Tibial nerve (tissue), 4 donors: ENCODE measurements at places on chromosomes 11 and 22. TPM values are rescaled to one million over a fixed set of nuclear protein-coding genes. Genes with fewer than 3 reads are reported as not detected.

DNA sequence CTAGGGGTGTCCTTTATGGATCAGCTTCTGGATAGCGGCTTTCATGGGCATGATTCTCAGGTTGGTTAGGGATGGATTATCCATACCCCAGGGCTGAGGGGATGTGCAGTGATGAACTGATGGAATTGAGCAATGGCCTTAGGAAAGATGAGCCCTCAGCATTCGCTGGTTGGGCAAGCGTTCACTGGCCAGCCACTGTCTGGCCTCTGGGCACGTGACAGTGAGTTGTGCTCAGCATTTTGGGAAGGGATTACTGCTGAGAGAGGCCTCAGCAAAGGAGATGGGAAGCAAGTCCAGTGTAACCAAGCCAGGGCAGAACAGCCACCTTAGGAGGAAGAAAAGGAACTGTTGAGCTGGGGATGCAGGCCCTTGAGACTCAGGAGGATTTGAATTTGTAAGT is 17.4 kb downstream of the UBASH3B start:
- H3K4me3 ChIP-seq, result no peak overlapping the region
- H3K27ac ChIP-seq, result no peak overlapping the region
- H3K27me3 ChIP-seq, result no peaks in the 10 kb centered on the region

- H3K4me1 ChIP-seq, result no peaks in the 10 kb centered on the region
- no peak overlapping the region for H3K4me3 ChIP-seq
- peak; percentile 69 for DNase-seq
- H3K36me3 ChIP-seq, result no peaks in the 10 kb centered on the region
- no peaks in the 10 kb centered on the region for H3K27me3 ChIP-seq
These were observed 213.1 kb downstream of the INSC start for GRCh38 chr11:15327786-15328231.

- H3K4me1 ChIP-seq, result peaks cover 33% of the 10 kb centered on the region
- no peaks in the 10 kb centered on the region for H3K27me3 ChIP-seq
- H3K36me3 ChIP-seq, result no peaks in the 10 kb centered on the region
- H3K27ac ChIP-seq, result no peak overlapping the region
- DNase-seq, result no peak
These were observed 13.2 kb upstream of the AIFM3 start for GRCh38 chr22:20953668-20954500.

GRCh38 chr11:65915101-65915820 is 3.6 kb downstream of the C11orf68 start:
- no peaks in the 10 kb centered on the region for H3K27me3 ChIP-seq
- peak overlapping the region; percentile 95 for H3K27ac ChIP-seq
- no peak overlapping the region for H3K4me3 ChIP-seq
- H3K36me3 ChIP-seq, result no peaks in the 10 kb centered on the region

DNA sequence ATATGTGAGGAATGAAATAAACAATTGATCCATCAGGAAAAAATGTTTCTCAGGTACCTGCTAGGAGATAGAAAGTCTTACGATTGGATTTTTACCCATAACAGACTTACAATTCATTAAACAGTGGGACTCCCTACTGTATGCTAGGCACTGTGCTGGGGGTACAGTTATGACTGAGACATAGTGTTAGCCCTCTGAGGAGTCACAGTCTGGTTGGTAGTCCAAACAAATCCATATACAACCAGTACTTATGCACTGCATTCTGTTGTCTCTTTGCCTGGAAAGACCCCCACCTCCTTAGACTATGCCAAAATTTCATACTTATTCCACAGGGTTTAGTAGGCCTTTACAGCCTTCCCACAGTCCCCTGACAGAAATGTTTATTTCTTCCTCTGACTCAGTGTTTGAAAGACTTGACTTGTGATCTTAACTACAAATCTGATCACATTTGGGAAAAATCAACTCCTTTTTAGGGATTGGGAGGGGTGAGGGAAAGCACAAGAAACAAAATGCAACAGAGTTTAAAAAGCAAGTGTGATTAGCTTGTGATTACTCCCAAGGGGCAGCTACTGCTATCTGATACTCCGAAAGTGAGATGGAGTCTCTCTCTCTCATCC is 69.4 kb upstream of the HORMAD2 start:
- no peak overlapping the region for H3K4me3 ChIP-seq
- H3K27ac ChIP-seq, result no peak overlapping the region
- H3K4me1 ChIP-seq, result no peaks in the 10 kb centered on the region
- peaks cover 83% of the 10 kb centered on the region for H3K36me3 ChIP-seq
- H3K27me3 ChIP-seq, result no peaks in the 10 kb centered on the region
- no peak for DNase-seq

- H3K36me3 ChIP-seq, result no peaks in the 10 kb centered on the region
- H3K4me1 ChIP-seq, result no peaks in the 10 kb centered on the region
- H3K27me3 ChIP-seq, result no peaks in the 10 kb centered on the region
- DNase-seq, result no peak
These were observed 12.7 kb upstream of the POLD3 start for GRCh38 chr11:74579577-74580270.

Gene CD3E
- total RNA-seq, result 0.90 TPM

- DNase-seq, result no peak
- no peak overlapping the region for H3K27ac ChIP-seq
- no peaks in the 10 kb centered on the region for H3K27me3 ChIP-seq
- peaks cover 15% of the 10 kb centered on the region for H3K4me1 ChIP-seq
- peaks cover 5% of the 10 kb centered on the region for H3K36me3 ChIP-seq
These were observed 42.5 kb downstream of the CEP57 start for GRCh38 chr11:95832763-95833162.

DNA sequence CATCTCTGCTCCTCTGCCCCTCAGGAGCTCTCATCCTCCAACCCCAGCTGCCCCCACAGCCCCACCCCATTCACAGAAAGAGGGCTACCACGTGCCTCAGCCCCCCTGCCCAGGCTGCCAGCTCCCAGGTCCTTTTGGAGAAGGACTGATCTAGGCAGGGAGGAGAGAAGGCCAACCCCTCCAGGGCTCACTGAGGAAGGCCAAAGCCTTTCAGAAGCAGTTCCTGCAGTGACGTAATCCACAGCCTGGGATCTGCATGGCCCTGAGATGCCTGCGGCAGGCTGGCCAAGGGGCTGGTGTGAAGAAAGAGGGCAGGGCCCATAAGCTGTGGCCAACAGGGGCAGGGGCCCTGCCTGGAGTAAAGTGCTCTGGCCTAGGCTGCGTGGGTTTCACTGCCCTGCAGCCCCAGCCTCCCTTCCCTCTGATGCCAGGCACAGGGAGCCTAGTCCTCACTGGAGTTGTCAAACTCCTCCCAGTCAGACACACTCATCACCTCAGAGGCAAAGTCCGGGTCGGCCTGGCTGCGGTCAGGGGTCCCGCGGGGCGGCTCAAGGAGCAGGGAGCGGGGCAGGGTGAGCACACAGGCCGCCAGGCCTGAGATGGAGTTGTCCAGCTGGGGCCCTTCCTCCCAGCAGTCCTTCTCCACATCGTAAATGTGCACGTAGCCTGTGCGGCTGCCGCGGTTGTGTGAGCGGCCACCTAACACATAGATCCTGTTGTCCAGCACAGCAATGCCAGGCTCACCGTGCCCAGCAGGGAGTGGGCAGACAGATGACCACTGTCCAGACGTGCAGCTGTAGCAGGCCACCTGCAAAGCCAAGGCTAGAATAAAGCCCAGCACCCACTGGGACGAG is 4.2 kb upstream of the SCARF2 start:
- no peaks in the 10 kb centered on the region for H3K27me3 ChIP-seq
- DNase-seq, result no peak
- peaks cover 50% of the 10 kb centered on the region for H3K4me1 ChIP-seq
- H3K4me3 ChIP-seq, result no peak overlapping the region
- peaks cover 52% of the 10 kb centered on the region for H3K36me3 ChIP-seq

- no peaks in the 10 kb centered on the region for H3K27me3 ChIP-seq
- H3K27ac ChIP-seq, result no peak overlapping the region
- no peak overlapping the region for H3K4me3 ChIP-seq
- no peaks in the 10 kb centered on the region for H3K4me1 ChIP-seq
- no peak for DNase-seq
These were observed 135.1 kb upstream of the PITPNB start for GRCh38 chr22:28053896-28054818.

GRCh38 chr11:131796089-131796488 is 425.7 kb downstream of the NTM start:
- H3K4me1 ChIP-seq, result no peaks in the 10 kb centered on the region
- H3K27ac ChIP-seq, result no peak overlapping the region
- H3K27me3 ChIP-seq, result no peaks in the 10 kb centered on the region

- no peak overlapping the region for H3K27ac ChIP-seq
- no peaks in the 10 kb centered on the region for H3K36me3 ChIP-seq
- H3K4me1 ChIP-seq, result no peaks in the 10 kb centered on the region
- H3K4me3 ChIP-seq, result no peak overlapping the region
- DNase-seq, result no peak
- no peaks in the 10 kb centered on the region for H3K27me3 ChIP-seq
These were observed 137.2 kb downstream of the BRD1 start for GRCh38 chr22:49690454-49690853.

GRCh38 chr11:94519478-94520084 is 7.3 kb downstream of the C11orf97 start:
- no peak for DNase-seq
- H3K4me3 ChIP-seq, result no peak overlapping the region
- H3K27ac ChIP-seq, result no peak overlapping the region
- no peaks in the 10 kb centered on the region for H3K36me3 ChIP-seq
- H3K4me1 ChIP-seq, result no peaks in the 10 kb centered on the region
- no peaks in the 10 kb centered on the region for H3K27me3 ChIP-seq

GRCh38 chr22:24176040-24176439 is 5.2 kb upstream of the SUSD2 start:
- H3K4me3 ChIP-seq, result no peak overlapping the region
- peaks cover 7% of the 10 kb centered on the region for H3K4me1 ChIP-seq
- no peaks in the 10 kb centered on the region for H3K36me3 ChIP-seq
- no peak overlapping the region for H3K27ac ChIP-seq

DNA sequence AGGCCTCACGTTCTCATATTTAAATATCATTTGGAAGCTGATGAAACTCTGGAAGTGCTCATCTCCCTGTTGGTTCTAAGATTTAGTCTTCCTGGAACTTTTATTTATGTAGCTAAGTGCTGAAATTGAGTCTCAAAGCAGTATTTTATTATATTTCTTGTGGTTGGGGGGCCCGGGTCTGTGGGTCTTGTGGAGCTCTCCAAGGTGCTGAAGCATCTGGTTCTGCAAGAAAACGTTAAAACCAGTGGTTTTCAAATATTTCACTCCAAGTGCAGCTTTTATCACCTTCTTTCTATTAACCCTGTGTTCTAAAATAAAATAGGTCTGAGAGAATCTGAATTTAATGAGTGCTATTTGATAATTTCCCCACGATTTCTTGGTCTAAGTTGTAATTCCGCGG is 1404.8 kb downstream of the TBC1D22A start:
- H3K4me3 ChIP-seq, result no peak overlapping the region
- no peak overlapping the region for H3K27ac ChIP-seq
- no peaks in the 10 kb centered on the region for H3K27me3 ChIP-seq
- DNase-seq, result no peak
- no peaks in the 10 kb centered on the region for H3K36me3 ChIP-seq
- no peaks in the 10 kb centered on the region for H3K4me1 ChIP-seq

DNA sequence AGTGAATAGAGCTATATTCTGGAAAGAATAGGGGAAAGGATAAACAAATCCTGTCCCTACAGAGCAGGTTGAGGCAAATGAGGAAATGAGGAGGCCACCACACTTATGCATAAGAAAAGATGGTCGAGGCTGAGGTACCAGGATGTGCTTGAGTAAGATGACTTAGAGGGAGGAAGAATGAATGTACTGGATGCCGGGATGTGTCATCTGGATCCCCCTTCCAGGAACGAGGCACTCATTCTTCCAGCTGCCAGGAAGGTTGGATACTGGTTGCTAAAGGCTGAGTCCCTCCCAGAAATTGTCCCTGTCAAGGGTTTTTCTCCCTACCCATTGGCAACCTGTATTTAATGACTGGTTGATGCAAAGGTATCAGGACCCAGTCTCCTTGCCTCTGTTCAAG is 31.1 kb upstream of the SYT9 start:
- DNase-seq, result no peak
- H3K27me3 ChIP-seq, result peaks cover 6% of the 10 kb centered on the region
- no peaks in the 10 kb centered on the region for H3K4me1 ChIP-seq
- no peak overlapping the region for H3K27ac ChIP-seq
- H3K36me3 ChIP-seq, result no peaks in the 10 kb centered on the region

Gene SPI1
- total RNA-seq, result 19.8 TPM
